ENCODE measurements at places on chromosomes 2 and 18.

DNA sequence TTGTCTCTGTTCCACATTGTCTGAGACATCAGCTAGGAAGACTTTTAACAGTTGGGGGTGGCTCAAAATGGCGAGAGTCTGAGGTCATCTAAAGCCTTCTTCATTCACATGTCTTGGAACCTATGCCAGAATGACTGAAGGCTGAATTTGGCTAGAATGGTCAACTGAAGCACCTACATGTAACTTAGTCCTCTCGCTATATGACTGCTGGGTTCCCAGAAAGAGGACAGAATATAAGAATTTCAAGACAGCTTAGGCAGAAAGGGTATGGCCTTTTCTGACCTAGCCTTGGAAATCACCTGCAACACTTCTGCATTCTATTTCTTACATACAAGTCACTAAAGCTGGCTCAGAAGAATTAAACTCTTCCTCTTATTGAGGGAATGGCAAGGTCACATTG is 75.6 kb upstream of the OTX1 start:
- no peak for DNase-seq

DNA sequence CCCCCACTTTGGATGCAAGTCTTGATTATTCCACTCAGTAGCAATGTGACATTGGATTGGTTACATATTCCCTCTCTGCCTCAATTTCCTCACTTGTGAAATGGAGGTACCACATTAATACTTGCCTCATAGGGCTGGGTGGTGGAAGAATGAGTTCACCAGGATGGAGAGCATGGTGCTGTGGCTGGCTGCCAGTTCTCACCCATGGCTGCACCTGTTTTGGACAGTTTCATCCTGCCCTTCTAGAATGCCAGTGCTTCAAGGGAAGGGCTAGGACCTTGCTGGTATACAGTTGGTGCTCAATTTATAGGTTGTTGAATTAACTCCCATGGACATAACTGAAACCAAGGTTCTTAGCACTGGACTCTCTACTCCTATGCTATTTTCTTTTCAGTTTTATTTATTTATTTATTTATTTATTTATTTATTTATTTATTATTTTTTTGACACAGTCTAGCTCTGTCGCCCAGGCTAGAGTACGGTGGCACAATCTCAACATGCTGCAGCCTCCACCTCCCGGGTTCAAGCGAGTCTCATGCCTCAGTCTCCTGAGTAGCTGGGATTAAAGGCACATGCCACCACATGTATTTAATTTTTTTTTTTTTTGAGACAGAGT is 5.3 kb upstream of the SH3RF3 start:
- DNase-seq, result no peak

DNA sequence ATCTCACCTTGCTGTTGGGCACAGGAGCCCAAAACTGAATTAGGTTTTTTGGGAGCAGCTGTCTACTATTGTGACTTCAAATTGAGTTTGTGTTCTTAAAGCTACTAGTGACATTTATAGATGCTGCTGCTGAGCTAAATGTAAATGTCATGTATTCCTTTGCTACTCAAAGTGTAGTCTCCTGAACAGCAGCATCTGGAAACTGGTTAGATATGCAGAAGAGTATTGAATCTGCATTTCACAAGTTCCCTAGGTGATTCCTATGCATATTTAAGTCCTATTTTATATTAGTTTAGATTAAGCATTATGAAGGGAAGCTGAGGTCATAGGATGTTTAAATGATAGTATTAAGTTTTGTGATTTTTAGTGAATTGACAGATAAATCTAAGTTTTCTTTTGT is 67.5 kb downstream of the RAB3GAP1 start:
- no peak for DNase-seq

DNA sequence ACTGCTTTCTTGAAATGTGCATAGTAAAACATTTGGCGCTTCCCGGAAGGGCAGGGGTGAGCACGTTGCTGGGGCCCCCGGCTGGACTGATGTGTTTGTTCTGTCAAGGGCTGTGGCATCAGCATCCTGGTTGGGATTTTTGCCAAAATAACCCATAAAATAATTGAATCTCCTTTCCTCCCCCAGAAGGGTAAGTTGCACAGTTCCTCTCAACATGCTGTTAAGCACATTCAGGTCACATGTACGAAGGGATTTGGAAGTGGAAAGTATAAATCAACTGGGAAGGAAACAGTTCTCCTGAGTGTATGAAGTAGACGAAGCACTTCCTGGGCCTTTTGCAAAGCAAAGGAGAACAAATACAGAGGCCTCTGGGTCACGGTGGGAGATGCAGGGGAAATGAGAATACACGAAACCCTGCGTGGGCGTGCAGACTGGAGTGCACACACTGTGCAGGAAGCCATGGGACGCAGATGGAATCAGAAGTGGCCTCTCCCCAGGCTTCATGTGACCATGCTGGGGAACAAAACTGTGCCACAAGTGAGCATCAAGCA is 183.9 kb downstream of the LPIN1 start:
- DNase-seq, result no peak

DNA sequence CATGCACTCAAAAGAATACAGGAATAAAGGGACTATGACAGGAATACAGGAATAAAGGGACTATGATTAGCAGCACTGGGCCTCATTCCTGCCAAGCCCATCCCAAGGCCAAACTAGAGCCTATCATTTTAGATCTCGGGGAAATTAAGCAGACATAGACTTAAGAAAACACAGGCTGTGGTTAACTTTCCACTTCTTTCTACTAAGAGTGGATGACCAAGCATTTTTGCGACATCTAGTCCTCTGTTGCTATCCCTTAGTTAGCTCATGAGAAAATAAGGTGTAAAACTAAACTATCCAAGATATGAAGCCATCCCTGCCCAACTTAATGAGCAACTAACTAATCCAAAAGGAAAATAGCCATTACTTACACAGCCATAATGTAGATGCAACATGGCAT is 5.9 kb downstream of the LYPD1 start:
- no peak for DNase-seq

- DNase-seq, result no peak
Measured at GRCh38 chr2:54967269-54967668, 83.0 kb downstream of the RTN4 start.

DNA sequence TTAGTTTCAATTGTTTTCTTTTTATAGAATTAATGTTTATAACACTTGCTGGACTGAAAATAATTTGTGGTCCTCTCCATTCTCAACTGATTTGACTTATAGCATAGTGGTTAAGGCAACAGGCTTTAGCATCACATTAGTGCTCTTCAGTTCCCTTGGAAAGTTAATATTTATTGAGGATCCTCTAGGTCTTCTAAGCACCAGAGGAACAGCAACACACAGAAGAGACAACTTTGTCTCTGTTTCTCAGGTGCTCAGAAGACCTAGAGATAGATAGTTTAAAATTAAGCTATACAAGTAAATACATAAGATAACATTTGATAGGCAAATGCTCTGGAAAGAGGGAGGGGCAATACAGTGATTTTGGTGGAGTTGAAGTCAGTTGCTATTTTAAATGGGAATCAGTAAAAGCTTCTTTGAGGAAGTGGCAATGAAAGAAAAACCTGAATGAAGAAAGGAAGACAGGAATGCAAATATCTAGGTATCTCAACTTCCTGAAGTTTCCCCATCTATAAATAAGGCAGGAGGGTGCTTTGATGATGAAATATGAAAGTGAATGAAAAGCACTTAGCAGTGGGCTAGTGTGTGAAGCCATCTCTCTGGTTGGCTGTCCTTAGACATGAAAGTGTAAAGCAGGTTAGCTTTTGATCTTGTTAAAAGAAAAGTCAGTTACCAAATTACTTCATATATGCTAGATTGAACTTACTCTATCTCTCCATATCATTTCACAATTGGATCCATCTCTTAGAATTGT is 7.9 kb downstream of the NEUROD1 start:
- no peak for DNase-seq

- DNase-seq, result no peak
Measured at GRCh38 chr2:68936427-68936826, 16.3 kb downstream of the GKN2 start.

- DNase-seq, result no peak
Measured at GRCh38 chr2:27042985-27043634, 8.4 kb upstream of the AGBL5 start.

- no peak for DNase-seq
Measured at GRCh38 chr18:59478591-59478990, 119.5 kb upstream of the LMAN1 start.

- no peak for DNase-seq
Measured at GRCh38 chr2:12764075-12764730, 47.5 kb downstream of the TRIB2 start.

DNA sequence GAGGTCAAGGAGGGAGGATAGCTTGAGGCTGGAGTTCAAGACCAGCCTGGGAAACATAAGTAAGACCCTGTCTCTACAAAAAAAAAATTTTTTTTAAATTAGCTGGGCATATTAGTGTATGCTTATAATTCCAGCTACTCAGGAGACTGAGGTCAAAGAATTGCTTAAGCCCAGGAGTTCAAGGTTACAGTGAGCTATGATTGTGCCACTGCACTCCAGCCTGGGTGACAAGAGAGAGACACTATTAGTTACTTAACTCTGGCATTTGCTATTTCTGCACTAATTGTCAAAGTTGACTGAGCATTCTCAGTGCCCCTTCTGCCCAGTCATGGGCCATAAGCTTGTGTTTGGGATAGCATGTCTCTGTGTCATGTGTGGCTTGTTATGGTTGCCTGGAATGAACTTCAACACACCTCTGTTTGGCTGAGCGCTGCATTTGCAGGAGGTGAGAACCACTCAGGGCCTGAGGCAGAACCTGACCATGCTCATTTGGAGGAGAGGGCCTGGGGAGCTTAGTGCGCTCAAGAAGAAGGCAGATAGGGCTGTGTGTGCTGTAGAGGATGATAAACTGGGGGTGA is 77.7 kb downstream of the SH3RF3 start:
- DNase-seq, result no peak

- DNase-seq, result no peak
Measured at GRCh38 chr18:72152935-72153334, 391.2 kb downstream of the CBLN2 start.

GRCh38 chr2:25293958-25294562 is 47.7 kb downstream of the DNMT3A start:
- DNase-seq, result no peak

GRCh38 chr2:85132397-85132796 is 795 bp upstream of the TCF7L1 start:
- no peak for DNase-seq
